ENCODE measurements at places on chromosomes 6 and 20.

DNA sequence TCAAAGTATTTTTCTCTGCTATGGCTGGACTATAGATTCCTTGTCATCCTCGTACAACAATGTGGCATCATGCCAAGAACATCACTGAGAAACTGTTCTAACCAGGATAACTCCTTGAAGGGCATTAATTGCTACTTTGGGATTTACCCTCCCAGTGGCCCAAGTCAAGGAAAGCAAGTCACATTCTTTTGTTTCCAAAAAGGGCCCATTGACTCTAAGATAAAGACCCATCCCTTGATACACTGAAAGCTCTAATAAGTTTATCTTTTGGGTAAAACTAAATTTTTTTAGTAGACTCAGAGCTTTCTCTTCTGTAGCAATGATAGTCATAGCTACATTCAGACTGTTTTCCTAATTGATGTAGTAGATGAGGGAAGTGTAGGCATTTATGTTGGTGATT is at the start of gene OR2J3:
Gene OR2J3, plus strand, starts transcription at position 301 of the 400 bp plus-strand sequence. CDS start 3,833 bp downstream, outside the sequence.
- no peaks in the 10 kb centered on the region for H3K36me3 ChIP-seq
- no peaks in the 10 kb centered on the region for H3K4me1 ChIP-seq
- H3K27me3 ChIP-seq, result peaks cover 4% of the 10 kb centered on the region
- no peak for DNase-seq
- H3K4me3 ChIP-seq, result no peak within 1 kb of the TSS
- no peak within 1 kb of the TSS for H3K27ac ChIP-seq

GRCh38 chr6:1757131-1757530 is 147.4 kb downstream of the FOXC1 start:
- no peaks in the 10 kb centered on the region for H3K36me3 ChIP-seq
- no peak for DNase-seq
- H3K27ac ChIP-seq, result no peak overlapping the region
- H3K4me1 ChIP-seq, result no peaks in the 10 kb centered on the region
- no peak overlapping the region for H3K4me3 ChIP-seq

GRCh38 chr20:48668451-48668946 is 159.3 kb downstream of the PREX1 start:
- DNase-seq, result no peak
- no peak overlapping the region for H3K27ac ChIP-seq
- H3K27me3 ChIP-seq, result no peaks in the 10 kb centered on the region
- H3K4me1 ChIP-seq, result no peaks in the 10 kb centered on the region
- H3K4me3 ChIP-seq, result no peak overlapping the region

GRCh38 chr6:117306227-117306790 is 41.0 kb downstream of the VGLL2 start:
- H3K36me3 ChIP-seq, result no peaks in the 10 kb centered on the region
- H3K27me3 ChIP-seq, result no peaks in the 10 kb centered on the region
- H3K4me1 ChIP-seq, result no peaks in the 10 kb centered on the region
- H3K27ac ChIP-seq, result no peak overlapping the region

- no peak overlapping the region for H3K27ac ChIP-seq
- H3K4me3 ChIP-seq, result no peak overlapping the region
- no peaks in the 10 kb centered on the region for H3K27me3 ChIP-seq
- H3K4me1 ChIP-seq, result no peaks in the 10 kb centered on the region
These were observed 331.5 kb downstream of the SAMD5 start for GRCh38 chr6:147839708-147840610.

GRCh38 chr6:112665114-112665513 is 318.0 kb downstream of the RFPL4B start:
- H3K27me3 ChIP-seq, result no peaks in the 10 kb centered on the region
- no peak overlapping the region for H3K4me3 ChIP-seq
- DNase-seq, result no peak
- no peaks in the 10 kb centered on the region for H3K4me1 ChIP-seq

GRCh38 chr20:54194724-54195438 is 13.0 kb upstream of the PFDN4 start:
- H3K27ac ChIP-seq, result no peak overlapping the region
- no peak for DNase-seq
- no peak overlapping the region for H3K4me3 ChIP-seq
- H3K27me3 ChIP-seq, result peaks cover 17% of the 10 kb centered on the region
- H3K4me1 ChIP-seq, result no peaks in the 10 kb centered on the region

DNA sequence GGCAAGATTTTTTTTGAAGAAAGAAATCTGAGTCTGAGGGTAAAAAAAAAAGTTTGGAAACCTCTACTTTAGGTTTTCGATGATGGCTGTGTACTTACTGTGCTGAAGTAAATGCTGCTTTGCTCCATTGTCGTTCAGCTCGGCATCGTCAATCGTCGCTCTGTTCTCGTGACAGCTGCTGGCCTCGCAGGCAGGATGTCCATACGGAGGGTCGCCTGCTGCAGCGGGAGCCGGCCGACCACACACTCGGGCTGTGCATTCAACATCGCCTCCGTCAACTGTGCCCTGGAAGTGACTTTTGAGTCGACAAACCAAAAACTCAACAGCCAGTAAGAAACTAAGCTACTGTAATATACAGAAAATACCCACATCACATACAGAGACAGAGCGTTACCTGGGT is 53.1 kb upstream of the SMOC2 start:
- H3K27me3 ChIP-seq, result no peaks in the 10 kb centered on the region
- H3K27ac ChIP-seq, result no peak overlapping the region
- no peak overlapping the region for H3K4me3 ChIP-seq
- H3K4me1 ChIP-seq, result no peaks in the 10 kb centered on the region
- no peak for DNase-seq

DNA sequence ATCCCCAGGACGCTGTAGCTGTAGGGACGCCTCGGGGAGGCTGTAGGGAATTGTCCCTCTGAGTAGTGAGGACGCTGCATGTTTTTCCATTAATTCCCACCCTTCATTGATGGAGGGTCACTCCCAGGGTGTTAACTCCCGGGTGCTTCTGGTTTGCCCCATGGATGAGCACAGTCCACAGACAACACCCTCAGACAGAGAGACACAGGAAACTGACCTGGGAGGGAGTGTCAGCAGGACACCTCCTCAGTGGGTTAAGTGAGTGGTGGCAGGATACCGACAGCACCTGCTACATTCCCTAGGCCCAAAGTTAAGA is 53.5 kb downstream of the LINC00237 start:
- no peaks in the 10 kb centered on the region for H3K4me1 ChIP-seq
- DNase-seq, result no peak
- H3K27ac ChIP-seq, result no peak overlapping the region

DNA sequence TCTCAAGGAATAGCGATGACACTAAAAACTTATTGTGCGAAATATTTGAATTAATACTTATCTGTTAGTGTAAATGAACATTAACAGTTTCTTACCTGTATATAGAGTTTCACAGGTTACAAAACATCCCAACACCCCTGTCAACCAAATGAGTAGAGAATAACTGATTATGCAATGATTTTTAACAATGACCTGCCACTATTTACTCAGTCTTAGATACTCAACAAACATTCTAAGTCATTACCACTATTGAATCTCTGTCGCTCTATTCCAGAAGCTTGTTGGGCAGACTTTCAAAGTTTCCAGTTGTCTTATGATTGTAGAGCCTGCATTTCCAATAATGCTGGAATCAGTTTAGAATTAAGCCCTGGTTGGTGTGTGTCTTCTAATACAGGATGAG is 85.5 kb downstream of the RNF182 start:
- H3K27me3 ChIP-seq, result peaks cover 17% of the 10 kb centered on the region
- H3K36me3 ChIP-seq, result no peaks in the 10 kb centered on the region
- no peak overlapping the region for H3K27ac ChIP-seq
- H3K4me1 ChIP-seq, result no peaks in the 10 kb centered on the region

DNA sequence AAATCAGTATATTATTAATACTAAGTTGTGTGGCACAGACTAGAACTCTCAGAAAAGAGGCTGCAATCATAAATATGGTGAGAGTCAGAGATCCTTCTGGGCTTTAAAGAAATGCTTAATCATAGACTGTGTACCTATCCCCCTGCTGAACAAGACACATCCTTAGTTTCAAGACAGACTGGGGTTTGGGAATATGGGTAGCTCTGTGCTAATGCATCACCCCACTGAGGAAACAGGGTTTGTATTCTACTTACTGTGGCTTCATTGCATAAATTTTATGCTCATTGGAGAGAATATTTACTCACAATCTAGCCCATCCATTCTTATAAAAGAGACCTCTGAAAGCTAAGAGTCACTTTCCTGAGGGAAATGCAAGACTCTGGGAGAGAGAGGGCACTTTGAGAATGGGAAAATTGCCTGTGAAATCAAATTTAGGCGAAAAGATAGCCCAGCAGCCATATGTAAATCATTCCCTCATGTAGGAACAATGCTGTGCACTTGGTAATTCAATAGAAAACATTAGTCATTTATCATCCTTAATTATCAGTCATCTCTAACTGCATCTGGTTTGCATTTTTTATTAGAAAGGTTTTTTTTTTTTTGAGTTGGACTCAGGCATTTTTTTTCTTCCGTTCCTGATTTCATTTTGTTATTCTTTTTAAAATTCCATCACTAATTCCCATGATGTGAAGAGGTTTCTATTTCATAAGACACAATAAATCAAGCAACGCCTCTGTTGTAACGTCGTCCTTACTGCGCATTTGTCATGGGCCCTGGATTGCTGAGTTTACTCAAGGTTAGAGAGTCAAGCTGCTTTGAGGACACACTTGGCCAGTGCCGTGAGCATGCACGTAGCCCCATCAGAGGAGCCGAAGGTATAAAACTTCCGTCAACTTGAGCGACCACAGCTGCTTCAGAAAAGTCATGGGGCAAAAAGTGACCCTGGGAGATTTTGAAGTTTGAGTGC is 91.8 kb downstream of the TRMT11 start:
- no peak overlapping the region for H3K27ac ChIP-seq
- H3K27me3 ChIP-seq, result no peaks in the 10 kb centered on the region
- H3K4me3 ChIP-seq, result no peak overlapping the region
- no peaks in the 10 kb centered on the region for H3K36me3 ChIP-seq
- no peak for DNase-seq

GRCh38 chr20:56755201-56755600 is 126.1 kb downstream of the TFAP2C start:
- no peak overlapping the region for H3K4me3 ChIP-seq
- no peak overlapping the region for H3K27ac ChIP-seq

DNA sequence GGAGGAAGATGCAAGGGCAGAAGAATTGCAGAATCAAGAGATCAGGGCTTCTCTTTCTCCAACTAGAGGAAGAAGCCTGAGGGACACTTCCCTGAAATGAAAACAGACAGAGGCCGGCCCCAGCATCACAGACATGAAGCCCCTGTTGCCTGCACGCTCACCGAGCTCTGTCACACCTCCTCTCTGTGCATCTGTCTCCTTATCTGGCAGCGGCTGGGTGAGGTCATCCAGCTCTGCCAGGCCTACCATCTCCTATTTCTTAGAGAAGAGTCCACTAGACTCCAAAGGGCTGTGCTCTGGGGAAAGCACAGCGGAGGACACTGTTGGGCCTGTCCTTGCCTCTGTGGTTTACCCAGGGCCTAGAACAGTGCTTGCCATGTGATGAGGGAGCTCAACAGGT is 71.9 kb upstream of the MLN start:
- no peaks in the 10 kb centered on the region for H3K36me3 ChIP-seq
- H3K4me1 ChIP-seq, result no peaks in the 10 kb centered on the region
- H3K4me3 ChIP-seq, result no peak overlapping the region
- no peak overlapping the region for H3K27ac ChIP-seq
- DNase-seq, result no peak

- no peaks in the 10 kb centered on the region for H3K36me3 ChIP-seq
- no peaks in the 10 kb centered on the region for H3K4me1 ChIP-seq
- no peak for DNase-seq
- peaks cover 2% of the 10 kb centered on the region for H3K27me3 ChIP-seq
- no peak overlapping the region for H3K27ac ChIP-seq
These were observed 154.4 kb upstream of the STMND1 start for GRCh38 chr6:16947375-16948015.

GRCh38 chr6:3009930-3010329 is 10.2 kb downstream of the NQO2 start:
- no peak overlapping the region for H3K4me3 ChIP-seq
- H3K27ac ChIP-seq, result no peak overlapping the region
- DNase-seq, result no peak
- H3K27me3 ChIP-seq, result no peaks in the 10 kb centered on the region
- H3K4me1 ChIP-seq, result no peaks in the 10 kb centered on the region

- H3K27me3 ChIP-seq, result no peaks in the 10 kb centered on the region
- no peaks in the 10 kb centered on the region for H3K4me1 ChIP-seq
- no peak for DNase-seq
- no peak overlapping the region for H3K27ac ChIP-seq
These were observed 286.8 kb downstream of the HACE1 start for GRCh38 chr6:104572901-104573300.

DNA sequence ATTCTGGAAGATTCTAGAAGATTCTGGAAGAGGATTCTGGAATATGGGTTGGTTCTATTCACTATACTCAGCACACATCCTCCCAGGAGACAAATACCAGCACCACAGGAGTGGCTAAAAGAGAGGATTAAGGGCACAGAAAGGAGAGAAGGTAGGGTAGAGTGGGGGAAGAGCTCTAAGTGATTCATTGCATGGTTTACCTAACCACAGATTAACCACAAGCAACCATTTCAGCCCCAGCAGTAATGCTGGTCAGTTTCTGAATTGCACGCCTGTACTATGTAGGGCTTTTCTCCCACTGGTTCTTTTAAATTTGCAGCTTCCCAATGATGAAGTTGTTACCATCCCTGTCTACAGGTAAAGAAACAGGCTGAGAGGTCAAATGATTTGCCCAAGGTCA is 192.7 kb upstream of the PMEPA1 start:
- no peak overlapping the region for H3K4me3 ChIP-seq
- no peaks in the 10 kb centered on the region for H3K4me1 ChIP-seq
- DNase-seq, result no peak
- H3K36me3 ChIP-seq, result no peaks in the 10 kb centered on the region
- H3K27me3 ChIP-seq, result peaks cover 23% of the 10 kb centered on the region
- no peak overlapping the region for H3K27ac ChIP-seq

DNA sequence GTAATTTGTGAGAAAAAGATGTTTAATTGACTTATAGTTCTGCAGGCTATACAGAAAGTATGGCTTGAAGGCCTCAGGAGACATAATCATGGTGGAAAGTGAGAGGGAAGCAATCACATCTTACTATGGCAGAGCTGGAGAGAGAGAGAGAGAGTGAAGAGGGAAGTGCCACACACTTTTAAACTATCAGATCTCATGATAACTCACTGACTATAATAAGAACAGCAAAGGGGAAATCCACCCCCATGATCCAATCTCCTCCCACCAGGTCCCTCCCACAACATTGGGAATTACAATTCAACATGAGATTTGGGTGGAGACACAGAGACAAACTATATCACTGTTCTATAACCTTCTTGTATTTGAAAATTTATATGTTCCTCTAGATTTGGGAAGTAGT is 117.2 kb upstream of the BMP5 start:
- no peaks in the 10 kb centered on the region for H3K4me1 ChIP-seq
- no peak overlapping the region for H3K4me3 ChIP-seq
- no peaks in the 10 kb centered on the region for H3K27me3 ChIP-seq
- no peak for DNase-seq

DNA sequence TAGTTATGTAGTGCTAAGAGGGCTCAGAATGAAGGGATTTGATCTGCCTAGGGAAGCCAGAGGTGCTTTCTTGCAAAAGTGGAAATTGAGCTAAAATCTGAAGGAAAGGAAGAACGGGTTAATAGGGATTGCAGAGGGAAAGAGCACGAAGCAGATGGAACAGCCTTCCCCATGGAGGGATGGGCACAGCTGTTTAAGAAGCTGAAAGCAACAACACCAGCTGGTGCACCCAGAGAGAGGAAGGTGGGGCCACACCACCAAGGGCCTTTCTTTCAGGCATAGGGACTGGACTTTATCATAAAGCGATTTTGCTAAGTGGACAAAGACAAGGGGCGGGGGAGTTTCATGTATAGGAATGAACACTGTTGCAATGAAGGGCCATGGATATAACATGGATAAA is 65.8 kb upstream of the SNRPB2 start:
- H3K27ac ChIP-seq, result no peak overlapping the region
- H3K4me3 ChIP-seq, result no peak overlapping the region
- no peaks in the 10 kb centered on the region for H3K27me3 ChIP-seq
- no peaks in the 10 kb centered on the region for H3K36me3 ChIP-seq

- no peak overlapping the region for H3K27ac ChIP-seq
- H3K4me3 ChIP-seq, result no peak overlapping the region
- H3K4me1 ChIP-seq, result no peaks in the 10 kb centered on the region
These were observed 494.3 kb downstream of the EPM2A start for GRCh38 chr6:145241039-145241438.
